ENCODE measurements at places on chromosomes 6 and 20.

GRCh38 chr6:113884011-113884410 lies 26.9 kb downstream of the MARCKS start:
- DNase-seq, result no peak

DNA sequence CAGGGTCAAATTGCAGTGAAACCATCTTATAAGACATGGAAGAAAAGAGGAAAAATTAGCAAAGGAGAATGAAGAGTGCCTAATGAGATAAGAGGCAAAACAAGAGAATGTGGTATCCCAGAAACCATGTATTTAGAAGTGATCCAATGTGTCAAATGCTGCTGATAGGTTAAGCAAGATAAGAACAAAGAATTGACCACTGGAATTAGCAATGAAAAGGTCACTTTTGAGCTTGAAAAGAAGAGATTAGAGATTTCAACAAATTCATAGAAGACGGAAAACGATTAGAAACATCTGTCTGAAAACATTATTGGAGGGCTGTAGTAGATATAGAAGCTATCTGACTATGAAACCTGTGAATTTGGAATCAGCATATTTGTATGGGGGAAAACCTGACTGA lies 112.2 kb downstream of the AHI1 start:
- no peak for DNase-seq

GRCh38 chr6:38508894-38509293 lies 130.8 kb downstream of the BTBD9 start:
- no peak for DNase-seq

DNA sequence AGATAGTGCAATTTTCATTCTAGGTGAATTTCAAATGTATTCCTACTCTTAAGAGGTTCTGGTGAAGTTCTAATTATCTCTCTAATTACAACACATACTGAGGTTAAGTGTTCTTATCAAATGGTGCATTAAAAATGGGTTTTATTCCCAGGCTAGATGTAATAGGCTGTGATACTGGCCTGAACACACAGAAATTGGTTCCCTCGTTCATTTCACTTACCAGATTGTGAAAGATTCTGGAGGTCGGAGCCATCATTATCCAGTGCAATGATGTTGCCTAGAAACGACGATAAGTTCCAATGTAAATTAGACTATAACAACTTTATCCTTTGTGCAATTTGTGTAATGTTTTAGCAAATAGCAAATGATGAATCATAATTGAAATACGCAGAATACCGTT lies 172.6 kb upstream of the SOX4 start:
- DNase-seq, result no peak

- DNase-seq, result no peak
These were observed 227.3 kb downstream of the ERMARD start for GRCh38 chr6:169978615-169979161.

DNA sequence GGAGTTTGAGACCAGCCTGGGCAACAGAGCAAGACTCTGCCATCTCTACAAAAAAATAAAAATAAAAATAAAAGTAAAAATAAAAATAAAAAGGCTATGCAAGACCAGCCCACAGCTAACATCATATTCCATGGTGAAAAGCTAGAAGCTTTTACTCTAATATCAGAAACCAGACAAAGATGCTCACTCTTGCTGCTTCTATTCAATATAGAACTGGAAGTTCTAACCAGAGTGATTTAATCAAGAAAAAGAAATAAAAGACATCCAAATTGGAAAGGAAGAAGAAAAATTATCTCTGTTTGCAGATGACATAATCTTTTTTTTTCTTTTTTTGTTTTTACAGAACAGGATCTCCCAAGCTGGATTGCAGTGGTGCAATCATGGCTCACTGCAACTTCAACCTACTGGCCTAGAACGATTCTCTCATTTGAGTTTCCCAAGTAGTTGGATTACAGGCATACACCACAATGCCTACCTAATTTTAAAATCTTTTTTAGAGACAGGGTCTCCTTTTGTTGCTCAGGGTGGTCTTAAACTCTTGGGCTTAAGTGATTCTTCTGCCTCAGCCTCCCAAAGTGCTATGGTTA lies 100.7 kb upstream of the JAG1 start:
- DNase-seq, result no peak

GRCh38 chr6:105594821-105595220 lies 191.9 kb upstream of the PREP start:
- no peak for DNase-seq

DNA sequence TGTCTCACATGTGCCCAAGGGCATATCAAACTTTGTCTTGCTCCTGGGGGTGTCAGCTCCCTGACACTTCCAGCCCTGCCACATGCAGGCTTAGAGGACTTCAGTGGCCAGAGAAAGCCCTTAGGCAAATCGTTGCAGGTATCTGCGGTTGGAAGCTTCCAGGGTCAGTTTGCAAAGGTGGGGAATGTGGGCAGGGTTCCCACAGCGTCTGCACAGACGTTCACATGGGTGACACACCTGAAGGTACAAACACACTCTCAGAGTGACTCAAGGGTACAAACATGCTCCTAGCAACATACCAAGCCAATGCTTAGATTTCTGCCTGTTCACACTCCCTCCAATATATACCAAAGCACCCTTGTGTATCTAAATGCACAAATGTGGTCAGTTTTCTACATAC lies 30.0 kb downstream of the VSTM2L start:
- no peak for DNase-seq

GRCh38 chr20:53639128-53639527 lies 45.5 kb upstream of the ZNF217 start:
- DNase-seq, result no peak

DNA sequence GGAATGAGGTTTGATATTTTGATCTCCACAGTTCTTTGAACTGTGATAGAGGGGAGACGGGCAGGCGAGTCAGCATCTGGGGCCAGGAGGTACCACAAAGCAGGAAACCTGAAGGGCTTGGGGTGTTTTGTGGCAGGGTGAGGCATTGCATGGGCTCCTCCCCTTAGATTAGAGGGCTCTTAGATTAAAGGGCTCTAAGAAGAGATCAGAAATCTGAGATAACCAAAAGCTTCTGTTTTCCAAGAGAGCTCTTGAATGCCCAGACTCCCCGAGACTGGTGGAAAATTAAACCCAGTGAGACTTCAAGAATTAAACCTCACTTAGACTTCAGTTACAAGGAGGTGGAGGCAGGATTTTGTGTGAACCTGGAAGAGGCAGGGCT lies 2.4 kb upstream of the GPX5 start:
- DNase-seq, result no peak

- no peak for DNase-seq
These were observed 97.8 kb upstream of the PMEPA1 start for GRCh38 chr20:57807401-57808263.

DNA sequence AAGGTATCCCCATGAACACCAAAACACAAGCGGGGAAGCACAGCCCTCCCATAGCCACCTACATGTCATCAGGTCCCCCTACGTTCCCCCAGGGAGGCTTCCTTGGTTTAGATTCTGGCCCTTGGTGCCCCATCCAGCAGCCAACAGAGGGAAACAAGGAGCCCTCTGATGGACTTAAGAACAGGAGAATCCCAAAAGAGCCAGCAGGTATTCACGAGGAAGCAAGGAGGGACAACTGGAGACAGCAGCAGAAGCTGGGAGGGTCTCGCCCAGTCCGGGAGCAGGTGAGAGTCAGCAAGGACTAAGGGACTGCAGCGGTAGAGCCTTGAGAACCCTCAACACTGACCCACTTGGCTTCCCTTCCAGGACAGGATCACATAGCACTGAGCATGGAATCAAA lies 58.4 kb upstream of the TOP1 start:
- DNase-seq, result no peak

DNA sequence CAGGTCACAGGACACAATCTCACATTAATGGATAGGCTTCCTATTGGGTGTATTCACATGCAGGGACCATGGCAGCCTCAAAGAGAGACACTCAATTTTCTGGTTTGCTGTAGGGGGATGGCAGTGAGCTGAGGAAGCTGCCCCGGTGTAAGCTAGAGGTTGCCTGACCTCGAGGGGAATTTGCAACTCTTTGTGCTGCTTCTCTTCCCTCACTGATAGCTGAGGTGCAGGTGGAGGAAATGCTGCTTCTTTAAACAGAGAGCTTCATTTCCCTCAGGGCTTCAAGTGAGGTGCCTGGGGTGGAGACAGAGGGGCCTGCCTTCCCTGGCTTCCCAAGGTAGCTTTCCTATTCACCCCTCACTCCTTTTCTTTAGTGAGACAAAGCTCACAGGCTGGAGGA lies 151.9 kb downstream of the CD83 start:
- DNase-seq, result no peak

GRCh38 chr20:4016340-4017050 lies 1.1 kb upstream of the RNF24 start:
- no peak for DNase-seq

Data from kidney glomerular epithelial cell (primary cell).